ENCODE measurements at places on chromosomes 11 and 22. TPM values are rescaled to one million over a fixed set of nuclear protein-coding genes. Genes with fewer than 3 reads are reported as not detected.

DNA sequence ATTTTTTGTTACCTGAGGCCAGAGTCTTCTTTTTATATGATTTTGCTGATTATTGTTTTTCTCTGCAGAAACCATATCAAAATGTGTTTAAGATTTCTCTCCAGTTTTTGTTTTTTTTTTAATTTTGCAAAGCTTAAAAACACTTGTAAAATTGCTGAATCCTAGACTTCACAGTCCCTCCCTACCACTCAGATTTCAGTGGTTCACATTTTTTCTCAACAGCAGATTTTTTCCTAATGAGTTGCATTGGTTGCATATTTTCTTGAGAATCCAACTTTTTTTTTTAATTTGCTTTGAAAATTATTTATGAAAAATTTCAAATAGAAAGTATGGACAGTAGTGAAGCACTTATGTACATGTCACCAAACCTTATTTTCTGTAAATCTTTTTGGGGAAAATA is 5.8 kb downstream of the ARL14EP start:
- H3K4me3 ChIP-seq: no peak overlapping the region
- H3K4me1 ChIP-seq: peaks cover 61% of the 10 kb centered on the region
- H3K27me3 ChIP-seq: no peaks in the 10 kb centered on the region
- DNase-seq: no peak

DNA sequence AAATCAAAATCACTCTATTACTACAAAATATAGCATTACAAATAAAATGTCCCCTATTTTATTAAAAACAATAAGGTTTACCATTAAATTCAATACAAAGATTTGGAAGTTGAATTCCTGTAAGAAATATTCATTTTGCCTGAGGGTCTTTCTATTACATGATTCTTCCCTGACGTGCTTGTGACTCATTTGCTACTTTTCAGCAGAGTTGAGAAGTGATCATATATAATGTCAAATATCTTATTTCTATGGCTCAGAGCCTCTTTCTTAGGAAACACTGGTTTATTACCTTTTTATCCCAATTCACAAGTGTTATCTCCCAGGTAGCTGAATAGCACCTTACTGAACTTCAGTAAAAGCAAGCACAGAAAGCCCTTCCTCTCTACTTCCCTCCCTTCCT is 65.2 kb upstream of the CNTN5 start:
- no peak overlapping the region for H3K27ac ChIP-seq
- no peaks in the 10 kb centered on the region for H3K36me3 ChIP-seq
- H3K4me3 ChIP-seq: no peak overlapping the region

DNA sequence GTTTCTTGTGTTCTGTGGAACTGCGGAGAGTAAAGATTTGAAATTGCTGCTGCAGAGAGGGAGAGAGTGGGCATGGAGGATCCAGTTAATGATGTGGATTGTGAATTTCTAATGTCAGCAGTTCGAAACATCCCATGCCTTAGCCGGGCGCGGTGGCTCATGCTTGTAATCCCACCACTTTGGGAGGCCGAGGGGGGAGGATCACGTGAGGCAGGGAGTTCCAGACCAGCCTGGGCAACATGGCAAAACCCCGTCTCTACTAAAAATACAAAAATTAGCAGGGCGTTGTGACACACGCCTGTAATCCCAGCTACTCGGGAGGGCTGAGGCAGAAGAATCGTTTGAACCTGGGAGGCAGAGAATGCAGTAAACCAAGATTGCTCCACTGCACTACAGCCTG is 1.1 kb upstream of the CAVIN3 start:
- peak overlapping the region; percentile 97 for H3K27ac ChIP-seq
- peaks cover 39% of the 10 kb centered on the region for H3K4me1 ChIP-seq
- H3K4me3 ChIP-seq: peak overlapping the region; percentile 79

DNA sequence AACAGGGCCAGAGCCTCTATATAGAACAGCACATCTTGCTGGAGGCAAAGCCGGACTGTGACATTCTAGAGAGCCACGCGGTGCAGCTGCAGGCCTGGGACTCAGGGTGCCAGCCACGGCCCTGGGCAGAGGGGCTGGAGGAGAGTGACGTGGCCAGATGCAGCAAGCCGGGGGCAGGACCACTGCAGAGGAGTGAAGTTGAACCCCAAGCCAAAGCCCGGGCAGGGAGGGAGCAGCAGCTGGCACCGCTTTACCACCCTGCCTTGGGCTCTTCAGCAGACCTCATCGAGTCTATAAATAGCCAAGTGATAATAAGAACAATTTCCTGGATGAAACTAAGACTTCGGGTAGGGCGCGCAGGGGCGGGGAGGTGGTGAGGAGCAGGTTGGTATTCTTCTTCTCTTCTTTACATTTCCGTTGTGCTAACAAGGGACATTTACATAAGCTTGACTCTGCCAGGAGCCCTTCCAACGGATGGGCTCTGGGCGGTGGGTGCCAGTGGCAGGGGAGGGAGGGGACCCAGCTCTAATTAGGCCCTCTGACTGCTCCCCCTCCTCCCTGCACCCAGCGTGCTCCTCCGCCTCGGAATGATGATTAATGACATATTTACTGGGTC is 110.2 kb downstream of the ST3GAL4 start:
- no peak overlapping the region for H3K27ac ChIP-seq
- no peak for DNase-seq
- peaks cover 3% of the 10 kb centered on the region for H3K27me3 ChIP-seq
- no peaks in the 10 kb centered on the region for H3K36me3 ChIP-seq
- peaks cover 14% of the 10 kb centered on the region for H3K4me1 ChIP-seq

DNA sequence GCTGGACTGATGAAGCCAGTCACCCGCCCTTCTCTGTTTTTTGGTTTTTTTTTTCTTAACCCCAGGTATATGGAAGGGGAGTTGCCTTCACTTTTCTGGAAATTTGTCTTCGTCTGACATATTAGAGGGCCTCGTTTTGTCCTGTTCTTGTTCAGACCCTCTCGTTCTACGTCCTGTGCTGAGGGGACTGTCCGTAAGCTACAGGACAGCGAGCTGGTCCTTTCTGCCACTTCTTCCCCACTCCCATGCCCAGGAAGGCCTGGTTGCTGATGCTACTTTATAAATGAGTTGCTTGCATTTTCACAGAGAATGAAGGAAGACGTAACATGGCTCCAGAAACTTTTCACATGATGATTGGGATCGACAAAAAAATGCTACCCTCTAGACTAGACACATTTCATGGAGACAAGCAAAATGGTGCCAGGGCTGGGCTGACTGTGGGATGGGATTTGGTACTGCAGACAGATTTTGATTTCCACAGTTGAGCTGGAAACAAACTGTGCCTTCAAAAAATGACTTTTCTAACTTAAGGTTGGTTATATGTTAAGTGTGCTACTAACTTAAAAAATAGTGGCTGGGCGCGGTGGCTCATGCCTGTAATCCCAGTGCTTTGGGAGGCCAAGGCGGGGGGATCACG is 27.2 kb upstream of the CRKL start:
- H3K27me3 ChIP-seq: no peaks in the 10 kb centered on the region
- H3K4me3 ChIP-seq: no peak overlapping the region
- H3K27ac ChIP-seq: no peak overlapping the region
- H3K36me3 ChIP-seq: peaks cover 11% of the 10 kb centered on the region

- H3K4me3 ChIP-seq: no peak overlapping the region
- H3K36me3 ChIP-seq: peaks cover 74% of the 10 kb centered on the region
- peaks cover 36% of the 10 kb centered on the region for H3K4me1 ChIP-seq
- no peak for DNase-seq
- peak overlapping the region; percentile 12 for H3K27ac ChIP-seq
Measured at GRCh38 chr11:14611939-14612338, 31.7 kb upstream of the PDE3B start.

Gene JOSD1
- total RNA-seq: 83.7 TPM

Gene GALNT18
- 10.0 TPM for total RNA-seq

Data from activated naive CD8-positive, alpha-beta T cell treated with anti-CD3 and anti-CD28 coated beads for 36 hours (primary cell).